ENCODE measurements at places on chromosomes 7 and 10. TPM values are rescaled to one million over a fixed set of nuclear protein-coding genes. Genes with fewer than 3 reads are reported as not detected.

DNA sequence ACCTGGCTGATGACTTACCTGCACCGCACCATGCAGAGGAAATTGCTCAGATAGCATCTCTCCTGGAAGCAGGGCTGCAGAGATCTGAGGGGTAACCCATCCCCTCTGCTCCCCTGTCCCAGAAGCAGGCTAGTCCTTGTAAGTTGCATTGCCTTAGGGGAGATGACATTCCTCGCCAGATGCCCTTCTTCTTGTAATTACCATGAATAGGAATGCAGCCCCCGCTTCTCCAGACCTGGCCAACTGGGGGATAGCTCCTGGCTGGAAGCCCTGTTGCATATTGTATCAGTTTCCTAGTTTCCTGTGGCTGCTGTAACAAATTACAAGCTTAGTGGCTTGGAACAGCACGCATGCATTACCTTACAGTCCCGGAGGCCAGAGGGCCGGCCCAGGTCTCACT, 47.5 kb upstream of the EN2 start:
- DNase-seq, result no peak

Gene SFMBT2
- total RNA-seq, result 11.0 TPM

GRCh38 chr7:18835001-18835690, 282.3 kb downstream of the TWIST1 start:
- no peak for DNase-seq

Gene TMEM178B
- 38.2 TPM for total RNA-seq

DNA sequence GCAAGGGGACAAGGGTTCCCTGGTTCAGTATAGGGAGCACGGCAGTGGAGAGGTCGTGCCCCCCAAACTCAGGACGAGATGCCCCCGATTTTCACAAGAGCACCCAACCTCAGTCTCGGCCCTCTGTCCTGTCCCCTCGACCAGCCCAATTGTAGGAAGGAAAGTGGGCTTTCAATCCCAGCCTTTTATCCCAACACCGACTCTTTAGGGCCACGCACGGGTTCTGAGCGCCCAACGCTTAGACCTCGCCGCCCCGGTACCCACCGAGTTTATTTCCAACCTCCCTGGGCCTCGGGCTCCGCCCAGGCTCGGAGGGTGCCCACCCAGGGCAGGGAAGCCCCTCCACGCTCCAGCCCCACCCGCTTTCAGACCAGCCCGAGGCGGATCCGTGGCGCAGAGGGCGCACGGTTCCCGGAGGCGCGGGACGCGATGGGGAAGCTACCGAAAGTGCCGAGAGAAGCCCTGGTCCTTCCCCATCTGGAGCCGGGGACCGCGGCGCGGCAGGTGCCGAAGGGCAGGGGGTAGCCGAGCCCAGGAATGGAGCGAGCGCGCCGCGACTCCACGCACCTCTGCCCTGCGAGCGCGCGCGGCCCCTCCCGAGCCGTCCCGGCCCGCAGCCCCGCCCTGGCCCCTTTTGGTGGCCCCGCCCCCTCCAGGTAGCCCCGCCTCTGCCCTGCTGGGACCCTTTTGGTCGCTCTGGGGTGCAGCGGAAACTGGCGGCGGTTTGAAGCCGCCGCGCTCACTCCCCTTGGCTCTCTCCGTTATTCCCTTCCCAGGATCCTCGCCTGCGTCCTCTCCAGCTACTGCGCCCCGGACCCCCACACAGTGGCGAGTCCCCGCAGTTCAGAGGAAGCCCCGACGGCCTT, 20.4 kb downstream of the GRID2IP start:
- DNase-seq, result no peak

DNA sequence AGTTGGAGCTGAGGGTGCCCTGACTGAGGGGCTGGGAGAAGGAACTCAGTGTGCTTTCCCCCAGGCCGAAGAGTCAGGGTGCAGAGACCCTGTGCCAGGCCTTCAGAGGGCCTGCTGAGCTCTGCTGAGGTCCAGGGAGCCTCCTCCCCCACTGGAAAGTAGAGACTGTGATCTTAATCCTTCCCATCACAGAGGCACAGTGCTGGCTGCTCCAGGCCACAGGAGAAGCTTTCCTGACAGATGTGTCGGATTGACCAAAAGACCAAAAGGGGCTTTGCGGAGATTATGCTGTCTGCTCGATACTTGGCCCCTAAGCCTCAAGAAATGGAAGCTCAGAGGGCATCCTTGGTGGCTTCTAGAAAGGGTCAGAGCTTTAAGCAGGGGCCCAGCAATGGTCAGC, 32.9 kb upstream of the BTRC start:
- DNase-seq, result no peak

GRCh38 chr10:133324198-133324792, 12.4 kb downstream of the CALY start:
- DNase-seq, result peak; percentile 76

- no peak for DNase-seq
Observed at GRCh38 chr7:68893411-68893810, 704.9 kb upstream of the AUTS2 start.

Gene AKR1C3
- total RNA-seq, result 23.2 TPM

Gene DDC
- not detected for total RNA-seq

Gene FFAR4
- total RNA-seq, result 0.07 TPM

DNA sequence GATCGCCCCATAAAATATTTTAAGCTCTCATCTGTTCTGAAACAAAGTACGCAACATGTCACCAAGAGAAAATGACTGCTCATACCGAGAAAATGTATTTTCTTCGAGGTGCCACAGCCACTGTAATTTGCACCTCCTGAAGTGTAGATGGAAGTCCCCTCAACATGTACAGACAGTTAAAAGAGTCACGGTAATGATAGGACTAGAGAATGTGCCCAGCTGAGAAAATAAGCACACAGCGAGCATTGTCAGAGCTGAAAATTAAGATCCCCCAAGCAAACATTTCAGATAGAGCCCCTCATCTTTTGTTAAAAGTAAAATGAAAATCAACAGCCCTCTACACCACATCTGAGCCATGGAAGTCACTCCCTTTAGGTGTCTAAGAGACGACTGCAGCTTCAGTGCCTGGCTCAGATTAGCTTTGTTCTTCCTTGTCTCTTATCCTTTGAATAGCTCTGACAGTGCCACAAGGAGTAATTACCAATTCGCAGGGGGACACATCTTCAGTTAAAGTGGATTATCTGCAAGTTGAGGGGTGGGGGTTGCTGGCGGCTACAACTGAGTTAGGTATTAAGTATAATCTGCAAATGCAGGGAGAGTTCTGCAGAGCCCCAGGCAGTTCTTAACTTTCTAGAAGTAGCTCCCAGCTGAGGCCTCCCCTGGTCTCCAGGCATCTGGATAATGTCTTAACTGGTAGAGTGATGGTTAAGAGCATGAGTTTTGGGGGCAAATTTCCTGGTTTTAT, 222.7 kb upstream of the C7orf33 start:
- DNase-seq, result no peak

DNA sequence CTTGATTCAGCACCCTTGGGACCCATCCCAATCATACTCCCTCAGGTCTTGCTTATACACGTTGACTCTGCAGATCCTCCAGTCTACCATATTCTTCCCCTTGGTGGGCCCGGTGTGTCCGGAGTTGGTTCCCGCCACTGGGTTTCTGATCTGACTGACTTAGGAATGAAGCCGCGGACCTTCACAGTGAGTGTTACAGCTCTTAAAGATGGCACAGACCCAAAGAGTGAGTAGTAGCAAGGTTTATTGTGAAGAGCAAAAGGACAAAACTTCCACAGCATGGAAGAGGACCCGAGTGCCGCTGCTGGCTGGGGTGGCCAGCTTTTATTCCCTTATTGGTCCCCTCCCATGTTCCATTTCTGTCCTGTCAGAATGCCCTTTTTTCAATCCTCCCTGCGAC, 5.9 kb upstream of the GDF10 start:
- DNase-seq, result no peak

- no peak for DNase-seq
Observed at GRCh38 chr10:90204956-90205314, 503.5 kb downstream of the KIF20B start.

DNA sequence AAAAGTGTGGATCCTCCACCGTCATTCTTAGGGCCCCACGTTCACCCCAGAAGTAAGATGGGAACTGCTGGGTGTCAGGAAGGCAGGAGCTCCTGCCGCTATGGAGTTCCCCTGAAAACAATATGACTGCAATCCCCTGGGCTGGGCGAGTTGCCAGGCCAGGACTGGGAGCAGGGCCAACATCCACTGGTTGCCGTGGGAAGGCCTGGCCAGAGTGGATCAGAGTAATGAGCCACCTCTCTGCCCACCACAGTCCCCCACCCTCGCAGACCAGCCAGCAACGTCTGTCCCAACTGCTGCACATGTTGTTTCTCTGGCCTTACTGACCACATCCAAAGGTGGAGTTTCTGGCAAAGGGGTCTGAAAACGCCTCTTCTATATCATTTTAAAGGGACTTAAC, 86.6 kb downstream of the STRA8 start:
- peak; percentile 88 for DNase-seq

DNA sequence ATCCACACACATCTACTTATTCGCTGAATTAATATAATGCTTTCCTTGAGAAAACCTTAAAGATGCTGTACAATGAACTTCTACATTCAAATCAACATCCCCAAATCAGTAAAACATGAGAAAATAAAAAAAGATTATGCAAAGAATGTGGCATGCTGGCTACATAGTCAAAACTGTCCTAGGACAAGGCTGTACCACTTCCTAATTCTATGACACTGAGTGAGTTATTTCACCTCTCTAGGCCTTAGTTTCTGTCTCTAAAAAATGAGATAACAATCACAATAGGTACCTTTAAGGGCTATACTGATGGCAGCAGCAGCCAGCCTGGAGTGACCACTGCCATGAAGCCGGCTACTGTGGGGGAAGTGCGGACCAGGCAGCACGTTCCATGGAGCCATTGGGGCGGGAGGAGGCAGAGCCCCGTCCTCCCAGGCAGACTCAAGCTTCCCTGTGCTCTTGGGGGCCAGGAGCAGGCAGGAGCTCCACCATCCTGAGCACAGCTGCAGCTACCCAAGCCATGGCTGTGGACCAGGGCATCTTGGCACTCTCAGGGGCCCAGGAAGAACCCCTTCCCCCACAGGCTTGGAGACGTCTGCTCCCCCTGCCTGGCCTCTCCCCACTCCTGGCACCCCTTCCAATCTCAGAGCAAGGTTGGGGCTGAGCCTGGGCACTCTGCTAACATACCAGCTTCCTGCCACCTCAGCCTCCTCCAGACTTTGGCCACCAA, 110.2 kb downstream of the ELAPOR2 start:
- DNase-seq, result peak; percentile 15

DNA sequence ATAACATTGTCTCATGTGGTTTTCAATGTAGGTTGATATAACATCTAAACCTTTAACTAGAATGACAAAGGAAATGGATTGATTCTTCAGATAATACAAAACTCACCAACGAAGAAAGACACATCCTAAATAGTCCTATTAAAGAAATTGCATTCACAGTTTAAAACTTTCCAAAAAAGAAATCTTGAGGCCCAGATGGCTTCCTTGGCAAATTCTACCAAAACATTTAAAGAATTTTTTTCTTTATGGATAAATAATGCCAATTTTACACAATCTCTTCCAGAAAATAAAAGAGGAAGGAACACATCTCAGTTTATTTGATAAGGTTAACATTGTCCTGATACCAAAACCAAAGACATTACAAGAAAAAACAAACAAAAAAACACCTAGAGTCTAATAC, 349.5 kb downstream of the CALN1 start:
- DNase-seq, result no peak

GRCh38 chr7:919114-919442, 35.4 kb downstream of the ADAP1 start:
- DNase-seq, result peak; percentile 26

DNA sequence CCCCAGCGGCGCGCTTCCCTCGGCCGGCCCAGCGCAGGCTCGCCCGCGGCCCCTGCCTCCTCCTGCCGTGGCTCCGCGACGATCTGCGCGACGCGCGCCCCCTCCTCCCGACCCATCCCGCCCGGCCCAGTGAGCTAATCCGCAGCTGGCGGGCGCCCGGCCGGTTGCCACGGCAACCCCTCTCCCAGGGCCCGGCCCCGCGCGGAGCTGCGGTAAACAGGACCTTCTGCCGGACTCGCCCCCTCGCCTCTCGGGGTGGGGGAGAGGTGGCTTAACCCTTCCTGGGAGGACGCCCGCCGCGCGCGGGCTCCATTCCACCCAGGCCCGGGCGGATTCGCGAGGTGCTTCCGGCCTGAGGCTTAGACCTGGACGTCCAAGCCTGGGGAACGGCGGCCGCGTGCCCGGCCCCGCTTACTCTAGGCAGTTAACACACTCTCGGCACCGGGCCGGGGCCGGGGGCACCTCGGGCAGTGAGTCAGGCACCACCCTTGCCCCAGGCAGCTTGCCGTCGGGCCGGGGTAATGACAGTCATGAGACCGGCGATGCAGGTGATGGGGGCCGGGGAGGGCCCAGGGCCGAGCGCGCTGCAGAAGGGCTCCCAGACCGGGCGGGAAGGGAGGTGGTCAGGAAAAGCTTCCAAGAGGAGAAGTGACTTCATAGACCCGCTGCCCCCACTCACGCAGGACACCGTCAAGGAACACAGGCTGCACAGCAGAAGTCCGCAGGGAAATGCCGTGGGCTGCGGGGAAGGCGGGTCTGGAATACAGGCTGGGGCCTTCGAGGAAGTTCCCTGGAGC, at the start of gene DENND2A:
Gene DENND2A, minus strand, starts transcription at position 87 of the 797 bp plus-strand sequence. CDS start 38,416 bp downstream, outside the sequence.
- DNase-seq, result peak; percentile 90

Gene SLC13A1
- total RNA-seq, result not detected

DNA sequence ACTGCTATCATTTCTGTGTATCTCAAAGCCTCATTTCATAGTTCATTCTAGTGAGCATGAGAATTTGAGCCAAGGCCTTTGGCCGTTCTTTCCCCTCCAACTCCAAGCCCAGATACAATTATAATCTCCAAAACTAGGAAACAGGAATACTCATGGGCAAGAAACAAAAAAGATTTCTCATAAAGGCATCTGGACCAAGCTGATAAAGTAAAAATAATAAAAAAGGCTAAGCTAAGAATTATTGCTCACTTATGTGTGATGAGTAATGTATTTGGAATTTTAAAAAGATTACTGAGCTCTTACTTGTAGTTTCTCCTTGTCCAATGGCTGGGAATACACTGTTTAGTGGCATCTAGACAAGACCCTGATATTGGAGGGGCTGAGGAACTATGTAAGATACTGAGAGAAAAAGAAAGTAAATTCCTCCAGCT, 196.4 kb upstream of the POM121L12 start:
- DNase-seq, result no peak

Gene EEPD1
- 9.6 TPM for total RNA-seq

Gene PSD
- 0.50 TPM for total RNA-seq

Gene CAMK1D
- total RNA-seq, result 8.9 TPM

- no peak for DNase-seq
Observed at GRCh38 chr10:5575144-5575481, 50.4 kb downstream of the CALML3 start.

Gene TNS3
- total RNA-seq, result 42.4 TPM

Gene LIPJ
- total RNA-seq, result not detected
